ENCODE measurements at places on chromosomes 13 and 19.
A peak's percentile ranks its signal among the peaks of the same experiment; 100 is the strongest.

GRCh38 chr13:109788372-109789111 lies 2.2 kb upstream of the IRS2 start:
- no peak for DNase-seq

DNA sequence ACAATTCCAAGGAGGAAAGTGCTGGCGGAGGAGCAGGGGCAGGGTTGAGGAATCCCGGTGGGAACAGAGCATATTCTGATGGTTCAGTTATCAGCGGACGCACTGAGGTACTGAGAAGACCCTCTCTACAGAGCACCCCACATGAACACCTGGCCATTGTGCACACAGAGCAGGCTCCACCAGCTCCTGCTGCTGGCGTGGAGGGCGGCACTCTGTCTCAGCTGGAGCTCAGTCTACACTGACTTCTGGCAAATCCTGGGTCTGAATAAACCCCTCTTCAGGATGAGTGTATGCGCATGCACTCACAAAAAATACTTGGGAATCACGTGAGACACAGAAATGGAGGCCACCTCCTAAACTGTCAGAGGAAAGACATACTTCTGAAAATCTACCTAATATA lies 114.4 kb upstream of the IRS2 start:
- no peak for DNase-seq

GRCh38 chr19:47243364-47243775 lies 12.4 kb upstream of the BBC3 start:
- no peak for DNase-seq

GRCh38 chr13:79780240-79780639 lies 299.3 kb downstream of the NDFIP2 start:
- peak; percentile 47 for DNase-seq

DNA sequence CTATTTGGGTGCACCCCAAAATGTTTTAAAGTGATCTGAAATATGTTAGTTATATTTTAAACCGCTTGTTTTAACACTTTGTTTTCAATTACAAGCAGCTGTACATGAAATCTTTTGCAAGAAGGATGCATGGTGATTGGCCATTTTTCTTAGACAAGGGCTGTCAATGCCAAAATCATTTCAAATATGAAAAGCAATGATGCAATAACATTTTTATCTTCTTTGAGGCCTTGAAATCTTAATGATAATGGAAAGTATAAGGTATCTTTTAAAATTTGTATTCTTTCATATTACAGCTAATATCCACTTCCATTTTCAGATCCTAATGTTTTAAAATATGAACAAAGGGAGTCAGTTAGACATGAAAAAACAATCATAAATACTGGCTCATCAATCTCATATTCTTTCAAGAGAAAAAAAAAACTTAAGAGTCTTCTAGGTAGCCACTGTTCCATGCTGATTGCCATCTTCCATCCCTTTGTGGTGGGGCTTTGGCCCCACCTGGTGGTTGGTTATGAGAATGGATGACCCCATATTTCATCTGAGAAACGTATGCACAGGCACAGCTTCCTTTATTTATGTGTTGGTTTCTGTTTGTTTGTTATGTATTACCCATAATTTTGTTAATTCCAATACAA lies 330.3 kb upstream of the MIR17HG start:
- DNase-seq = peak; percentile 74

- DNase-seq = no peak
Observed at GRCh38 chr19:53147645-53148044, 11.2 kb downstream of the ZNF347 start.

DNA sequence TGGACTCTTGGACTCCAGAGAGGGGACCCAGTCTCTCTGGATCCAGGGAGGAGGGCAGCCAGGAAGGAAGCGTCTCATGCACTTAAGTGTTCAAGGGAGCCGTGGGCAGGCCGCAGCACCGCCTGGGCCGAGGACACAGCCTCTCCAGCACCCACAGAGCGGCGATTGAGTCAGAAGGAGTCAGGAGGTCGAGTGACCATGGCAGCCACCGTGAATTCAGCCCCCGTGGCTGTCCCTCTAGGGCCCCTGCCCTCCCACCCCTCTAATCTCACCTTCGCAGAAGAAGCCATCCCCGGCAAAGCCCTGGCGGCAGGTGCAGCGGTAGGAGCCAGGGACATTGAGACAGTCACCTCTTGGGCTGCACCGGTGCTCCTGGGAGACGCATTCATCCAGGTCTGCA lies 38.0 kb downstream of the FBN3 start:
- DNase-seq = no peak

DNA sequence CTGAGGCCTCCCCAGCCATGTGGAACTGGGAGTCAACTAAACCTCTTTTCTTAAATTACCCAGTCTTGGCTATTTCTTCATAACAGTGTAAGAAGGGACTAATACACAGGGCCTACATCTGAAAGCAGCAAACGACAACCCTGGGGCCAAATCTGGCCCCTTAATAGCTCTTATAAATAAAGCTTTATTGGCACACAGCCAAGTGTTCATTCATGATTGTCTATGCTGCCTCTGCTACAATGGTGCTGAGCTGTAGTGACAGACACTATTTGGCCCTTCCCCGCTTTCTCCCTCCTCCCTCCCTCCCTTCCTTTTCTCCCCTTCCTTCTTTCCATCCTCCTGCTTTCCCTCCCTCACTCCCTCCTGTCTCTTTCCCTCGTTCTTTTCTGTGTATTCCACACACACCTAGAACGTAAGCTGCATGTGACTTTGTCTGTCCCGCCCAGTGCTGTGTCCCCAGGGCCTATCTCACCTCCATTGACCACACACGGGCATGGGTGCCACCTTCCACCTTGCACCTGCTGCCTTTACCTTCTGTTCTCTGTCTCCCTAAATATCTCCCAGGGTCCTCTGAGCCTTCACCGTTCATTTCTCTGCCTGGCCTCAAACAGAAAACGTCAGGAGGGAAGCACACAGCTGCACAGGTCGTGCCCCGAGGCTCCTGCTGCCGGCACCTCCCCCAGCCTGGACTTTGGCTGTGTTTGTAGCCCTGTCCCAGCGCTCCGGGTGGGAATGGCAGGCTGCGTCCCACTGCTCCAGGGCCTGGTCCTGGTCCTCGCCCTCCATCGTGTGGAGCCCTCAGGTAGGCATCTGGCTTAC lies at the start of gene PROZ:
TSS of gene PROZ (plus strand) at position 720 of the 819 bp plus-strand sequence. CDS start at position 733, 13 bp downstream.
- DNase-seq = no peak

DNA sequence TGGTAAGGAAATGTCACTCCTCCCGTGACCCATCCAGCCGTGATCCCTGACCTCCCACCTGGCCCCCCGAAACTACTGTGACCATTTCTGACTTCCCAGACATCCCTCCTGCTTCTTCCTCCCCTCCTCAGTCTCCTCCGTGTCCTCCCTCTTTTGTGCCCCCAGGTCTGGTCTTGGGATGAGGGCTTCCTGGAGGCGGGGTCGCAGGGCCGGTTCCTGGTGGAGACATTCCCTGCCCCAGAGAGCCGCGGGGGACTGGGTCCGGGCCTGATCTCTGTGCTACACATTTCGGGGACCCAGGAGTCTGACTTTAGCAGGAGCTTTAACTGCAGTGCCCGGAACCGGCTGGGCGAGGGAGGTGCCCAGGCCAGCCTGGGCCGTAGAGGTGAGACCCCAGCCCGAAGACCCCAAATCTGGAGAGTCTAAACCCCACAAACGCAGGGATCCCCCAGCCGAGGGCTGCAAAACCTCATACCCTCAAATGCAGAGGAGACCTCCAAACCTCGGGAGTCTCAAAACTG lies 5.0 kb downstream of the KIRREL2 start:
- no peak for DNase-seq

GRCh38 chr19:35774274-35775045 lies 904 bp upstream of the ARHGAP33 start:
- no peak for DNase-seq

GRCh38 chr13:50518131-50518530 lies 325.4 kb downstream of the DLEU7 start:
- no peak for DNase-seq

DNA sequence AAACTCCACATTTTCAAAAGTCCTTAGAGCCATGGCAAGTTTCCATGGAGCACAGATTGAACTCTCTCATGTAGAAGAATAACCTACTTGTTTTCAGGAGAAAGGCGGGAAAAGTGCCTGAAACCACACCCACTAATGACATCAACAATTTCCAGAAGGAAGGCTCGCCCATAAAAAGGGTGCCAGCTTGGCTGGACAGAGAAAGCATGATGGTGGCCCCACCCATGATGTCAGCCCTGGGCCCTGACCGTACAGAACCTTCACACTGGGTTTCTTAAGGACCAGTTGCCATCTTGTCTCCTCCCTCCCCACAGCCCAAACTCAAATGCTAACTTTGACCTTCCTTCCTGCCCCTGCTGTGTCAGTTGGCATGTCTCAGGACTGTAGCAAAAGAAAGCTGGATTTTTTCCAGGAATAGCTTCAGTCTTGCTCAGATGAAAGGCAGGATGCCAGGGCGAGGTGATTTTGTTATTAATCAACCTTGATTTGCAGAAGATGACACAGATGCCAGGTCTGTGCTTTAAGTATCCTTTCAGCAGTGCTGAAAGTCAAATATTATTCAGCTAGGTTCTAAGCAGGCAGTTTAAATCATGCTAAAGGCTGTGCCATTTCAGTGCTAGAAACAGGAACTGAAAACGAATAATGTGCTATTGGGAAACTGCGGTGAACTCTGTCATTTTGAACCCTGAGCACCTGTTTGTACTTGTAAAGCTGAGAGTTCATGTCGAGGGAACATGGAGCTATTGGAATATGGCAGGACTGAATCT lies 89.5 kb upstream of the RFC3 start:
- DNase-seq = no peak

DNA sequence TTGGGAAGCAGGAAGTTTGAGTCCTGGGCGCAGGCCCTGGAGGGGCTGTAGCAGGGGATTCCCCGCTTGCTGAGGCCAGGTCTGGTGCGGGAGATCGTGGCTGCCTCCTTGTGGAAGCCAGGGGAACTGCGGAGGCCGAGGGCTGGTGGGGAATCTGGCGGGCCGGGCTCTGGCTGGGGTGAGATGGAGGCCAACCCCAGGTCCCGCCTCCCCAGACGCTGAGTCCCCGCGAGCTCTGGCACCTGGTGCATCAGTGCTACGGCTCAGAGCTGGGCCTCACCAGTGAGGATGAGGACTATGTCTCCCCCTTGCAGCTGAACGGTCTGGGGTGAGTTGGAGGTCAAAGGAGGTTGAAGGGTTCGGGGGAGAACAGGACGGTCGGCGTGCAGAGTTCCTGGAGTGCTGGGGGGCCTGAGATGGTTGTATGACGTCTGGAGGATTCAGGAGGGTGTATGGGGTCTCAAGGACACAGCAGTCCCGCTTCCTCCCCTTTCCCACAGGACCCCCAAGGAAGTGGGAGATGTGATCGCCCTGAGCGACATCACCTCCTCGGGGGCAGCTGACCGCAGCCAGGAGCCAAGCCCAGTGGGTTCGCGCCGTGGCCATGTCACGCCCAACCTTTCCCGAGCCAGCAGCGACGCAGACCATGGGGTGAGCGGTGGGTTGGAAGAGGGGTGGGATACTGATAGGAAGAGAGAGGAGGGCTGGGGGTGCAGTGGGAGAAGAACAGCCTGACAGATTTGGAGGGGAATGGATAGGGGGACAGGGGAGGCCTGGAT lies 13.1 kb downstream of the GRAMD1A start:
- peak; percentile 86 for DNase-seq

GRCh38 chr13:99729745-99730144 lies 228.5 kb downstream of the TM9SF2 start:
- no peak for DNase-seq

GRCh38 chr19:38793177-38793576 lies 4.2 kb downstream of the LGALS7B start:
- DNase-seq = peak; percentile 51

- DNase-seq = peak; percentile 49
Observed at GRCh38 chr19:46225558-46226004, 4.0 kb upstream of the IGFL1 start.

GRCh38 chr13:25910991-25911419 lies 140.8 kb downstream of the SHISA2 start:
- DNase-seq = no peak

DNA sequence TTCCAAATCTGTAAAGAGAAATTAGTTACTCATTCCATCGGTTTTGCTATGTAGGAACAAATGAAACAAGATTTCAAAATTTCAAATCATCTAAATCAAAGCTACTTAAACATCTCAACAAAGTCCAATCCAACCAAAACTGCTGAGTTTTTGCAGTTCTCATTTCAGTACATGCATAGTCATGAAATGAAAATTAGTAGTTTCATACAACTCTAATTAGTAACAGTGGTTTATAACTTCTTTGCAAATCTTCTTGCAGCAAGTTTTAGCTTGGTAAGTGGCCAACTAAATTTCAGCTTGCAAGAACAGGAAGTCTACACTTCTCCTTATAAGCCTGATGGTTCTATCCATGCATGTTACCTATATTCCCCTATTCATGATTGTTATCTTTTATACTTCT lies 75.6 kb downstream of the SPRY2 start:
- no peak for DNase-seq

DNA sequence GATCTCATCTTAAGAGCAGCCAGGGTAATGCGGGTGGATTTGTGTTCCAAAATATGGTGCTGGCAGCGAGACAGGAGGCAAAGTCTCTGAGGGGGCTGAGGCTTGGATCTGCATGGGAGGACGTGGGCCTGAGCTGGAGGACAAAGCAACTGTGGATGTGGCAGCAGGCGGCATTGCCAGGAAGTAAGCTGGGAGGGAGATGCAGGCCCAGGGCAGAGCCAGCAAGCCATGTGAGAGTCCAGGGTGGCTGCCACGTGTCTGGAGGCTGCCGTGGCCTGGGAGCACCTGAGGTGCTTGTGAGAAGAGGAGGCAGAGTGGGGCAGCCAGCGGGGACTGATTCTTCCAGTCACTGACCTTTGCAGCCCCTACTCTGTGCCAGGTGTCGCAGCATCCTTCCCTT lies 52.0 kb downstream of the DPF1 start:
- DNase-seq = no peak

DNA sequence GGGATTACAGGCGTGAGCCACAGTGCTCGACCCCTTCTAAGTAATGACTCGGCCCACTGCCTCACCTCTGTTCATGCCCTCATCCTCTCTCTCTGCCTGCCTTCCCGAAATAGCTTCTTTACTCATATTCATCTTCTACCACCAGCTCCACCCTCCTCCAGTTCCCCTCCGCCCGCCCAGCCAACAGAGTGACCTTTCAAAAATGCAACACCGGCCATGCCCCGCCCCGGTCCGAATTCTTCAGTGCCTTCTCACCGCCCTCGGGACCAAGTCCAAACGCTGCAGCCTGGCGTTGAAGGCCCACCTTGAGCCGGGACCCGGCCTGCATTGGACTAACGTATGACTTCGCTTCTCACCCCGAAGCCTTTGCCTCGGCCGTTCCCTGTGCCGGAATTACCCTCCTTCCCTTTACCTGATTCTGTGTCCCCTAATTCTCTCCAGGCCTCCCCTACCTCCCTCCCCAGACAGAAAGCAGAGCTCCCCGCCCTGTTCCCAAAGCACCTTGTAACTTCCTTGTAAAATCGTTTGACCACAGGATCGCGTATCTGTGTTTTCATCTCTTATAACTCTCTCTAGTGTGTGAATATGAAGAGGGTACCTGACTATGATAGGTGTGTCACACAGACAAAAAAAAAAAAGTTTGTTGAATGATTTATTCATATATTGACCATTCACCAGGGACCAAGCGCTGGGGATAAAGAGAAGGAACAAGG lies 8.1 kb upstream of the MUC16 start:
- no peak for DNase-seq

- DNase-seq = no peak
Observed at GRCh38 chr19:34241513-34242337, 12.6 kb upstream of the GARRE1 start.

- no peak for DNase-seq
Observed at GRCh38 chr19:48484931-48485612, 15.9 kb downstream of the CYTH2 start.

GRCh38 chr13:25147638-25148401 lies 24.3 kb downstream of the AMER2 start:
- DNase-seq = no peak
